ENCODE measurements at places on chromosomes 1 and 21.

GRCh38 chr1:60033066-60033465 is 40.5 kb downstream of the C1orf87 start:
- no peaks in the 10 kb centered on the region for H3K36me3 ChIP-seq
- no peak for DNase-seq
- H3K27me3 ChIP-seq, result peaks cover 3% of the 10 kb centered on the region
- H3K27ac ChIP-seq, result no peak overlapping the region

DNA sequence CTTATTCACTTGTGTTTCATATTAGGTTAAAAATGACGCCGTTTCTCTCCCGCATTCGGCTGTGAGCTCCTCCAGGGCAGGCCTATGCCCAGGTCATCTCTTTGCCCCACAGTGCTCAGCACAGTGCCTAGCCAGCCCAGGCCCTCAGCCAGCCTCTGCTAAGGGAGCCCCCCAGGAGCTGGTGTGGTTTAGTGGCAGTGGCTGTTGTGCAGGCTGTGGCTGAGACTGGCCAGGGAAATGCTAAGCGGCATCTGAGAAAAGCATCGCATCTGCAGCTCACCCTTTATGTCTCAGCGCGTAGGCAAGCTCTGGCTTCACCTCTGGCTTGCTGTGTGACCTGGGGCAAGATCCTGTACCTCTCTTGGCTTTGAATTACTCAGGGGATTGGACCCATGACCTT is 275.1 kb downstream of the TRABD2B start:
- H3K4me3 ChIP-seq, result no peak overlapping the region
- H3K4me1 ChIP-seq, result peaks cover 5% of the 10 kb centered on the region
- no peaks in the 10 kb centered on the region for H3K36me3 ChIP-seq
- DNase-seq, result no peak
- H3K27me3 ChIP-seq, result peaks cover 49% of the 10 kb centered on the region

DNA sequence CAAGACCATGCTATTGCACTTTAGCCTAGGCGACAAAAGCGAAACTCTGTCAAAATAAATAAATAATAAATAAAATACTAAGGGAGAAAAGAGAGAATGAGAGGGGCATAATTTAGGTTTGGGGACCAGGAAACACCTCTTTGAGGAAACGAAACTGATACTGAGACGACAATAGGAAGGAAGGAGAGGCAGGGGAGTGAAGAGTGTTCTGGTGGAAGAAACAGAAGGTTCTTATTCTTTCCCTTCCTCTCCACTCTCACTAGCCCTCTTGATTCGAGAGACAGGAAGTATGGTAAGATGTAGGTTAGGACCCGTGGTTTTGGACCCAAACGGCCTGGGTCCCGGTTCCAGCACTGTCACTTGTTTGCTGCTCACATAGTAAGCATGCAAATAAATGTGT is 1.6 kb upstream of the NKAIN1 start:
- peaks cover 10% of the 10 kb centered on the region for H3K4me1 ChIP-seq
- peaks cover 27% of the 10 kb centered on the region for H3K27me3 ChIP-seq
- no peak overlapping the region for H3K27ac ChIP-seq
- H3K4me3 ChIP-seq, result no peak overlapping the region
- DNase-seq, result no peak

GRCh38 chr1:167909691-167910180 is 4.2 kb downstream of the ADCY10 start:
- H3K4me3 ChIP-seq, result no peak overlapping the region
- peaks cover 2% of the 10 kb centered on the region for H3K36me3 ChIP-seq

- H3K27me3 ChIP-seq, result no peaks in the 10 kb centered on the region
- H3K36me3 ChIP-seq, result no peaks in the 10 kb centered on the region
- H3K4me1 ChIP-seq, result peaks cover 28% of the 10 kb centered on the region
- no peak overlapping the region for H3K4me3 ChIP-seq
- no peak for DNase-seq
These were observed 293.8 kb downstream of the TTLL7 start for GRCh38 chr1:83705091-83705490.

Measured in activated naive CD4-positive, alpha-beta T cell treated with anti-CD3 and anti-CD28 coated beads for 36 hours (primary cell).